ENCODE measurements at places on chromosomes 1 and 21. TPM values are rescaled to one million over a fixed set of nuclear protein-coding genes. Genes with fewer than 3 reads are reported as not detected.

Gene CATSPERE
- polyA plus RNA-seq, result 0.38 TPM

Gene S100A1
- polyA plus RNA-seq, result 3.0 TPM

Gene FMO4
- 3.2 TPM for polyA plus RNA-seq

Gene NFIA
- 18.1 TPM for polyA plus RNA-seq

Gene CLDN17
- not detected for polyA plus RNA-seq

Gene RYR2
- 7.2 TPM for polyA plus RNA-seq

Gene ADGRL4
- polyA plus RNA-seq, result 23.9 TPM

Gene AMY2B
- polyA plus RNA-seq, result 11.2 TPM

Gene PTPN22
- polyA plus RNA-seq, result 1.2 TPM

Gene SLC45A1
- 9.1 TPM for polyA plus RNA-seq
